H9 (cell line): ENCODE measurements at places on chromosomes 1 and 21.

DNA sequence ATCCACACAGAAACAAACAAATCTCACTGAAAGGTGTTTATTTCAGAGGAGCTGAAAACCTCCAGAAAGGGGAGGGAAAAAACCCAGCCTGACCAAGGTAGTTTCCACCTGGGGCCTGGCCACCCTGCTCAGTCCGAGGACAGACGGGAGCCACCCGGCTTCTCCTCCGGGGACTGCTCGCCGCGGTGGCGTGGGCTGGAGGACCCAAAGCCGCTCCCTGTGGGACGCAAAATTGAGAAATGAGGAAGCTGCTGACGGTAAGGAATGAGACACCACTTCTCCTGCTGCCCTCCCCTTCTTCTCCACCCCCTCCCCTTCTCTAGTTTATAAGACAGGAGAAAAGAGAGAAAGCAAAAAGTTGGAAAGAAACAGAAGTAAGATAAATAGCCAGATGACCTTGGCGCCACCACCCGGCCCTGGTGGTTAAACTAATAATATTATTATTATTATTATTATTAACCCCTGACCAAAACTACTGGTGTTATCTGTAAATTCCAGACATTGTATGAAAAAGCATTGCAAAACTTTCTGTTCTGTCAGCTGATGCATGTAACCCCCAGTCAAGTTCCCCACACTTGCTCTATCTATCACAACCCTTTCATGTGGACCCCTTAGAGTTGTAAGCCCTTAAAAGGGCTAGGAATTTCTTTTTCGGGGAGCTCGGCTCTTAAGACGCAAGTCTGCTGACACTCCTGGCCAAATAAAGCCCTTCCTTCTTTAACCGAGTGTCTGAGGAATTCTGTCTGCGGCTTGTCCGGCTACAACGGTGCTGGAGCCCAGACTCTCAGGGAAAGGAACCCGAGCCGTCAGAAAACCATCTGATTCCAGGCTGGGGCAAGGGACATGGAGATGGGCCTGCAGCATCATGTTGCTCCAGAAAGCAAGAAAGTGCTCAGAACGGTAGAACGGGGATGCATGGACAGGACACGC is 12.5 kb downstream of the ITGB2 start:
- DNase-seq, result no peak

- no peak for DNase-seq
These were observed 434.5 kb downstream of the KIF26B start for GRCh38 chr1:245589316-245589715.

DNA sequence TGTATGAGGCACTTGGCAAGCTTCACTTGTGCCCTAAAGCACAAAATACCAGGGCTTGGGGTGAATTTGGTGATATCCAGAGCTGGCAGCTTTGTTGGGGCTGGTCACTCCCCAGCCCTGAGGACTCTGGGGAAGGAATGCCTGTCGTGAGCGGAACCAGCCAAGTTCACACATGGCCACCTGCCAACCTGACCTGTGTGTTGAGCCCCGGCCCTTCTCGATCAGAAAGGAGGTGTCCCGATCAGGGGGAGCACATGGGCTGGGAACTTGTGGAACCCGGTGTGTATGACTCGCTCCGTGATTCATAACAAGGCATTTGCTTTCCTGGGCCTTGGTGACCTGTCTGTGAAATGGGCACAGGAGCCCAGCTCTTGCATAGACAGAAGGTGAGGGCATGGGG is 43.1 kb downstream of the AGPAT3 start:
- no peak for DNase-seq

DNA sequence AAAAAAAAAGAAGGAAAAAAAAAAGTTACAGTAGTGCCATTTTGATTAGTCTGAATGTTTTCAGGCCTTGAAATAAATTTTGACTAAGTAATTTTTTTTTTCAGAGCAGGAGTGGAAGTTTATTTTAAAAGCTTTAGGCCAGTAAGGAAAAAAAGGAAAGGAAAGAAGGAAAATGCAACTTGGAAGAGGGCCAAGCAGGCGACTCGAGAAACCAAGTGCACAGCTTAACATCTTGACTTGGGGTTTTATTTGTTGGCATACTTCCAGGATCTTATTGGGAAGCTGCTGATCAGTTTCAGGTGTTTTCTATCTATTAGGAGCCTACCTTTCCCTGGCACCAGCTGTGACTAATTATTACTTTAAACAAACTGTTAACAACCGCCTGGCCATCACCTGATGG is 41.7 kb downstream of the ATF3 start:
- no peak for DNase-seq

GRCh38 chr1:235989105-235989504 is 75.8 kb downstream of the NID1 start:
- DNase-seq, result no peak

GRCh38 chr1:22711071-22711470 is 432 bp downstream of the EPHB2 start:
- no peak for DNase-seq

DNA sequence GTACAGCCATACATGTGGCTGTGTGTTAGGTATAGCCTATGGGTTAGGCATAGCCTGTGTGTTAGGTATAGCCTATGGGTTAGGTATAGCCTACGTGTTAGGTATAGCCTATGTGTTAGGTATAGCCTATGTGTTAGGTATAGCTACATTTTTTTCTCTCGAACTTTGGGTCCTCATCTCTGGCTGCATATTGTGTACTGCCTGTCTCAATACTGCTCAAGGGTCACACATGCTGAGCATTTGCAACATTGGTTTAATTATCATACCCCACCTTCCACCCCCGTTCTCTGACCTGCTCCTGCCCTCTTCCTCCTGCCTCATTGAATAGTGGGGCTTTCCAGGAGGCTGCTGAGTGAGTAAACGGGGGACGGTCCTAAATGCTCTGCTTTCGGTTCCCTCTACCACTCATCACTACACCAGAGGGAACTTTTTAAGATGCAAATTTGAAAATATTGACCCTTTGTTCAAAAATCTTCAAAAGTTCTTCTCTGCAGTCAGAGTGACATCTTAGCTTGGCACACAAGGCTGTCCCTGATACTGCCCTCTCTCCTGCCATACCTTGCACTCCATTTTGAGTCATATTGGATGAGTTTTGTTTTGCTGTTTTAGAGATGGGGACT is 17.8 kb downstream of the OR2B11 start:
- DNase-seq, result no peak

GRCh38 chr1:198833706-198834503 is 195.1 kb downstream of the PTPRC start:
- DNase-seq, result no peak

GRCh38 chr21:46346296-46347202 is 22.6 kb downstream of the PCNT start:
- DNase-seq, result no peak

DNA sequence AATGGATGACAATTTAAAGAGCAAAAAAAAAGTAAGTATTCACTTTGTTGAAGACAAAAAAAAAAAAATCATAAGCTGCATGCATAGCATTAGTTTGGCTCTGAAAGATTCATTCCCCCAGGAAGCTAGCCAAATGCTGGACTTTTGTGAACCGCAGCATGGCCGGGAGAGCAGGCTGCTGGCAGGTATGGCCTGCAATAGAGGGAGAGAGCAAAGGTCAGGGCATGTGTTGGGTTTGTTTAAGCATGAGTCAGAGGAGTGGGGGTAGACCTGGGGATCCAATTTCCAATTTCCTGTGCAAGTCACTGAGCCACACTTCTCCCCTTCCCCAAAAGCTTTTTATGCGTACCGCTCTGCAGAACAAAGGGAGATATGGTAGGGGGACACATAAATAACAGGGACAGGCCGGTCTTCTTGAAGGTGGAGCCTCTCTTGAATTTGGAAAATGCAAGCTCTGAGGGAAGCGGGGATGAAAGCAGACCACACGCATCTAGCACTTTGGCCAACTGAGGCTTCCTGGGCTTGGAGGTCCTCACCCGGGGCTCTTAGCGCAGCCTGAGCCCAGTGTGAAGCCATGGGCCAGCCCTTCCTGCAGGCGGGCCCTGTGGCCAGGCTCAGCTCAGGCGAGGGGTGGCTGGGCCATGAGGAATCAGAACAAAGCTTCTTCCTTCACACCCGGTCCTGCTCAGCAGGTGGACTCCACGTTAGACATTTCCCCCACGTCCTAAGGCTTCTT is 171.1 kb downstream of the TOMM20 start:
- peak; percentile 62 for DNase-seq

DNA sequence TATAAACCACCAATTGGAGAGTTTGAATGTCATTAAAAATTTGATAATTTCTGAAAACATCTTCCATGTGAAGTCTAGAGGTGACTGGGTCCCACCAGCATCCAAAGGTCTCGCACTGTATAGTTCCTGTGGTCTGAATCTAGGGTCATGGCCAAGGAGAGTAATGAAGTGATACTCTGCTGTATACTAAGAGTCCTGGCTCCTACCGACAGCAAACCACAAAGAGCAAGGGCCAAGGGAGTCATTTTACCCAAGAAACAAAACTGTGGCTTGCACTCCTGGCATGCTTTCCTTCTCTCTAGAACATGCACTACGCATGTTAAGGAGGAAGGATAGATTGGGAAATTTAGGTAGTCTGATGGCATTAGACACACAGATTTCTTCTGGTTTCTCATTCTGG is 115.6 kb downstream of the BRINP2 start:
- DNase-seq, result no peak

DNA sequence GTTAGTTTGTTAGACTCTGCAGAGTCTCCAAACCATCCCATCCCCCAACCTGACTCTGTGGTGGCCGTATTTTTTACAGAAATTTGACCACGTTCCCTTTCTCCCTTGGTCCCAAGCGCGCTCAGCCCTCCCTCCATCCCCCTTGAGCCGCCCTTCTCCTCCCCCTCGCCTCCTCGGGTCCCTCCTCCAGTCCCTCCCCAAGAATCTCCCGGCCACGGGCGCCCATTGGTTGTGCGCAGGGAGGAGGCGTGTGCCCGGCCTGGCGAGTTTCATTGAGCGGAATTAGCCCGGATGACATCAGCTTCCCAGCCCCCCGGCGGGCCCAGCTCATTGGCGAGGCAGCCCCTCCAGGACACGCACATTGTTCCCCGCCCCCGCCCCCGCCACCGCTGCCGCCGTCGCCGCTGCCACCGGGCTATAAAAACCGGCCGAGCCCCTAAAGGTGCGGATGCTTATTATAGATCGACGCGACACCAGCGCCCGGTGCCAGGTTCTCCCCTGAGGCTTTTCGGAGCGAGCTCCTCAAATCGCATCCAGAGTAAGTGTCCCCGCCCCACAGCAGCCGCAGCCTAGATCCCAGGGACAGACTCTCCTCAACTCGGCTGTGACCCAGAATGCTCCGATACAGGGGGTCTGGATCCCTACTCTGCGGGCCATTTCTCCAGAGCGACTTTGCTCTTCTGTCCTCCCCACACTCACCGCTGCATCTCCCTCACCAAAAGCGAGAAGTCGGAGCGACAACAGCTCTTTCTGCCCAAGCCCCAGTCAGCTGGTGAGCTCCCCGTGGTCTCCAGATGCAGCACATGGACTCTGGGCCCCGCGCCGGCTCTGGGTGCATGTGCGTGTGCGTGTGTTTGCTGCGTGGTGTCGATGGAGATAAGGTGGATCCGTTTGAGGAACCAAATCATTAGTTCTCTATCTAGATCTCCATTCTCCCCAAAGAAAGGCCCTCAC is at the start of gene OLIG2:
OLIG2 (plus strand) TSS at position 447 of the 954 bp plus-strand sequence. CDS start 928 bp downstream, outside the sequence.
- DNase-seq, result peak; percentile 96

- DNase-seq, result no peak
These were observed 173.5 kb downstream of the GALNT2 start for GRCh38 chr1:230240446-230241086.

DNA sequence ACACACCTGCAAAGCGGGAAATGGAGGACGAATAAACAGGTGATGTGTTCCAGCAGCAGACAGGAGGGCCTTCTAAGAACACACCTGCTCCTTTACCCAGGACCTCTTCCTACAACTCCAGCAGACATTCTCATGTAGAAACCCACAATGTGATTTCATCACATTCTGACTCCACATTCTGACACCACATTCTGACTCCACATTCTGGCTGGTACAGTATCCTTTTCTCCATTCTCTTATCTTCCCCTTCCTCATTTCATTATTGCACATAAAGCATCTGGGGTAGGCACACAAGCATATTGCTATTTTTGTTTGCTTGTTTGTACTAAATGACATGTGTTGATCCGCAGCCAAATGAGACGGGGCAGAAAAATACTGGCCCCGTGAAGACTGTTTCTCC is 3.6 kb upstream of the ZNF124 start:
- DNase-seq, result no peak

DNA sequence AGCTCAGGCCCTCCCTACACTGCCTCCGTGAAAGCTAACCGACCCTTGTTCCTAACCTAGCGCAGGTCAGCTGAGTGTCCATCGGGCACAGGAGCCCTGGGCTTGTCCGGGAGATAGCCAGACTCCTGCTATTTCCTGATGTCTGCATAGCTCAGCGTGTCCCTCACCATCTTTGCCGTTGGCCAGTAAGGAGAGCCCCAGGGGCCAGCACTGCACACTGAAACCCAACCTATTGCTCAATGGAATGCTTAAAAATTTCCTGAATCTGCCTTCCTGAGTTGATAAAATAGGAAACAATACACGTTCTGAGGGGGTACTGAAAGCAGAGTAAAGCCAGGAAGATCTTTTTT is 2.2 kb downstream of the RUNX1 start:
- DNase-seq, result no peak

DNA sequence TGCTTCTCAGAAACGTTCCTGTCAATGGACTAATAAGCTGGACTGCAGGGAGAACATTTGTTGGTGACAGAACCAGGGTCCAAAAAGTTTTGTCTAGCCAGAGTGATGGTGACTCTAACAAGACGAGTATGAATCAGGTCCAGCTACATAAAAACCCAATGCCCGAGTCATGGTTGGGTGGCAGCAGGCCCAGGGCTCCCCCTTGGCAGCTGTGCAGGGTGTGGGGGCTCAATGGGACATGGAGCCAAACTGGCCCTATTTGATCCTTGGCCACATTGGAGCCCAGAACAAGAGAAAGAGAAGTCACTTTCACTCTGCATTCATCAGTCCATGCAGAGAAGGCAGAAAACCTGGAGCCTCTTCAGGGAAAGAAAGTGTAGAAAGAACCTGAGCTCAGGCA is 37.9 kb upstream of the TENT5C start:
- DNase-seq, result no peak

DNA sequence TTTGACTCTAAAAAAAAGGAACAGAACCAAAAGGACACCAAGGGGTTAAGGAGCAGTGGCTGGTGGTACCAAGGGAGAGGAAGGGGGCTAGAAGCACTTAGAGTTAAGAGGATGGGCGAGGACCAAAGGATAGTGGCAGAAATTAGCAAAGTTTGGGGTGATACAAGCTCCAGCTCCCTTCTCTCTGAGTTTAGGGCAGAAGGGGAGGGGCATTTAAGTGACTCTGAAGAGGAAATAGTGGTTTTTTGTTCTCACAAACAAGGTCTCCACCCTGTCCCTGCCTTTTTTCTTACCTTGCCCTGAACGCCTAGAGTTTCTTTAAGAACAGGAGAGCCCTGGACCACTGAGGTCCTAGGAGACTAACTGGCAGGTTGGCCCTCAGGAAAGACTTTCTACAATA is 3.3 kb downstream of the CDC42SE1 start:
- DNase-seq, result no peak

DNA sequence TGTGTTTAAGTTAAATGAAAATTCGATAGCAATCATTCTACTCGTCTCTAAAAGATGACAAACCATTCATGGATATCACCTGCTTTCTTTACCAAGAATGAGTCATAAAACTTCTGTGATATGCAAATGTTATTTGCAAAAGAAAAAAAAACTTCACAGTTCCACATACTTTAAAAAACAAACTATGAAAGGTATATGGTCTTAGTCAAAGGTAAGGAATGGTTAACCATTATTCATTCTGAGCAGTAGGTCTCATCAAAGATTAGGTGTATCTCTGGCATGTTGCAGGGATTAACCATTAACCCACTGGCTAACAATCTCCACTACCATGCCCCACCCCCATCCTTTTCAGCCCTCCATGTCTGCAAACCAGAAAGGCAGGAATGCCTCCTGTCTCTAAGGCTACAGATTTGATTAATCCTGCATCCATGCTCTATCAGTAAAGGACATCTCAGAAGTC is 44.4 kb downstream of the PTPN14 start:
- DNase-seq, result no peak
